Muscle of leg (tissue), 16 donors: ENCODE measurements at places on chromosomes 6 and 20. TPM values are rescaled to one million over a fixed set of nuclear protein-coding genes. Genes with fewer than 3 reads are reported as not detected.

DNA sequence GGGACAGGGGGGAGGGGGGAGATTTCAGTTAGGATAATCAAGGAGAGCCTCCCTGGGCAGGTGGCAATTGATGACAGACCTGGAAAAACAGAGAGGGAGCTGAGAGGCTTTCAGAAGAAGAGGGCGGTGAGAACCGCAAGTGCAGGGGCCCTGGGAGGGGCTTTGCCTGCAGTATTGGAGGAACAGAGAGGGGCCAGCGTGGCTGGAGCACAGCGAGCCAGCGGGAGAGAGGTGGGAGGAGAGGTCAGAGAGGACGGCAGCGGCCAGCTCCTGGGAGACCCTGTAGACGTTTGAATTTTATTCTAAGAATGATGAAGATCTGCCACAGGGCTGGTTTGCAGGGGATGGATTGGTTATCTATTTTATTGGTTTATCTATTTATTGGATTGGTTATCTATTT, 34.5 kb upstream of the NOL4L start:
- no peak for DNase-seq

DNA sequence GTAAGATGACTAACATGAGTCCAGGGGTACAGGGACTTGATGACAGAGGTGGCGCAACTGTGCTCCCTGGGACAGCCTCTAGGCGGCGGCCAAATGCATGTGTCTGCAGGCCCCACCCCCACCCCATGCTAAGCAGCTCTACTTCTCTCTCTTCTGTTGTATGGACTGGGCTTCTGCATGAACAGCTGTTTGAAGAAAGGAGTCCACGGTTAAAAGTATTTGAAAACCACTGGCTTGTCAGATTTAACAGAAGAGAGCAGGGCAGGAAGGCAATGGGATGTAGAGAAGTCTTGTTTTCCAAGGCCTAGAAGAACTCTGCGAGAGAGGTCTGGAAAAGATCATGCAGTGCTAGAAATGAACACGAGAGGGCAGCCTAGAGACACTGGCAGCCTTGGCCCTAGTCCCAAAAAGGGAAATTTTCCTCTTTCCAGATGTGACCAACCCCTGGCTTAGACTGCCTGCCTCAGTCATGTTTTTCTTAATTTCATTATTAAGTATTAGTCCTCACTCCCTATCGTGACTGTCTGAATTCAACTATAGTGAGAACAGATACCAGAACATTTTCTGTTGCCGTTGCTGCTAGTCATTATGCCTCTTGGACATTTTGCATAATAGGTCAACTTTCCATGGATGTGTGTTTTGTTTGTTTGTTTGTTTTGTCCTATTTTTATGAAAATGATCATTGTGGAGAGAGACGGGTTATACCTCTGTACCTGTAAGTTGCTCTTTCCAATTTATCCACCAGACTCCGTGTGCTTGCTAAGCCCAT, 265.0 kb downstream of the ADGRG6 start:
- peak; percentile 79 for DNase-seq

GRCh38 chr20:35559042-35559693, 17.3 kb downstream of the ERGIC3 start:
- no peak for DNase-seq

DNA sequence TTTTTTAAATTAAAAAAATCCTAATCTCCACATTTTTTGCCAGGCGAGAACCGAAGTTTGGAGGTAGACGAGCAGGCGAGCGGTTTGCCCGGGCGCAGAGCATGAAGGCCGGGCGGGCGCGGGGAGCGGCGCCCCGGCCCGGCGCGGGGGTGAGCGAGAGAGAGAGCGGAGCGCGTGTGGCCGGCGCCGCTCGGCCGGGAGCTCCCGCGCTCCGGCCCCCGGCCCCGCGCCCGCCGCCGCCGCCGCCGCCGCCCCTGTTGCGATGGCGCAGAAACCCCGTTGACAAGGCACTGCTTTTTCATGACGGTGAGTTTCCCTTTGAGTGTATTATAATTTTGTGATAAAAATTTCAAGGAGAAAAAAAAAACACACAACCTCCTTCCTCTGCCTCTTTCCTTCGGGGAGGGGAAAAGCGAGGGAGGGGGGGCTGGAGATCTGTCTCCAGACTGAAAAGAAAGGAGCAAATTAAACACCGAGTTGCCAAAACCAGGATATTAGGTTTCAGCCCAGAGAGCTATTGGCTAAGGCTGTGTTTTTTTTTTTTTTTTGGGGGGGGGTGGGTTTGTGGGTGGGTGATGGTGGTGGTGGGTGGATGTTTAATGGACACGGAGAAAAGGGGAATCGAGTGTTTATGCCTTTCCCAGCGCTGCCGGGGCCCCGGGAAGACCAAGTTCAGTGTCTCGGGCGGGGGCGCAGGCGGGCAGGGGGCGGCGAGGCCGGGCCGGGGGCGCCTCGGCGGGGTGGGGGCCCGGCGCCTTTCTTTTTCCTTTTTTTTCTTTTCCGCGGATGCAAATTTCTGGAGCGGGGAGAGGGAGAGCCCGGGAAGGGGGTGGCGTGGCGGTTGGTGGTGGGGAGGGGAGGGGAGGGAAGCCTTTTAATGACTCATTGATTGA, at the start of gene BICRAL:
Gene BICRAL (plus strand): TSS at position 257 of the 893 bp plus-strand sequence. CDS start 39,971 bp downstream, outside the sequence.
- DNase-seq, result peak; percentile 95

GRCh38 chr6:111605100-111605751, 452 bp downstream of the TRAF3IP2 start:
- DNase-seq, result peak; percentile 93

GRCh38 chr6:2485116-2485515, 239.7 kb upstream of the GMDS start:
- no peak for DNase-seq

DNA sequence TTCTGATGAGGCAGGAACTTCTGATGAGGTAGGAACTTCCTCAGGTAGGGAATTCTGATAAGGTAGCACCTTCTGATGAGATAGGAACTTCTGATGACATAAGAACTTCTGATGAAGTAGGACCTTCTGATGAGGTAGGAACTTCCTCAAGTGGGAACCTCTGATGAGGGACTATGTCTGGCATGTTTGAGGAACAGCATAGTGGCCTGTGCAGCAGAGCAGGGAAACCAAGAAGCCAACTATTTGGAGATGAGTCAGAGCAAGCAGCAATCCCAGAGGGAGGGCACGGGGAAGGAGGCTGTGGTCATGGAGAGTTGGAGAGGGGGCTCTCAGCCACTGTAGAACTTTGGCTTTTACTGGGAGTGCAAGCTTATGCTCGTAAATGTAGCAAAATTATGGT, 132.4 kb downstream of the CFAP61 start:
- no peak for DNase-seq

DNA sequence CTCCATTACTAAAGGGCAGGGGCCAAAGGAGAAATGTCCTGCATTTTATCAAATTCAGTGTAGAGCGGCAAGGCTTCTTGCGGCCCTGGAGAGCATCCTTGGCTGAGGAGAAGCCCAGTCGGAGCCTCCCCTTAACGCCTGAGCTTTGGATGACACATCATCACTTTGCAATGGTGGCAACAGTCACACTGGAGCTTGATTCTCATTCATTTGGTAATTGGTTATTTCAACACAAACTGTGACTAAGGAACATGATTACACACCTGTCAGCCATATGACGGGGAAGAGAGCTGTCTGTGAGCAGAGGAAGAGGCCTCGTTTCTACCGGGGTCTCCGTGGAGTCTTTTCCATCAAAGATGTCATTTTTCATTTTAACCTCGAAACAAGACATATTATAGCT, 81.4 kb downstream of the SOBP start:
- DNase-seq, result no peak

DNA sequence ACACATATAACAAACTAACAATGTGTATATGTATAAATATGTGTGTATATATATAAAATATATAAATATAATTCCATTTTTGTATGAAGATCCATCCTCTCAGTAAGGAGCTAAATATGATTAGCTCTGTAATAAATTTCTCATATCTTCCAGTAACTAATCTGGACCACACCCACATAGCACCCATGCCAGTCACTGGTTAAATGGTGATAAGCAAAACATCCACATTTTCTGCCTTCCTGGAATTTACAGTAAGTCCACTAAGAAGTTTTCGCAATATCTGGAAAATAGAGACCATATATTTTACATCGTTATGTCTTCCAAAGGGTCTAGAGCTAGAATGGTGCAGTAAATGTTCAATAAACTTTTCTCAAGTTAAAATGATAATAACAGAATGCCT, 151.5 kb upstream of the STMND1 start:
- DNase-seq, result no peak

- no peak for DNase-seq
Measured at GRCh38 chr6:48325701-48326100, 214.7 kb upstream of the PTCHD4 start.

DNA sequence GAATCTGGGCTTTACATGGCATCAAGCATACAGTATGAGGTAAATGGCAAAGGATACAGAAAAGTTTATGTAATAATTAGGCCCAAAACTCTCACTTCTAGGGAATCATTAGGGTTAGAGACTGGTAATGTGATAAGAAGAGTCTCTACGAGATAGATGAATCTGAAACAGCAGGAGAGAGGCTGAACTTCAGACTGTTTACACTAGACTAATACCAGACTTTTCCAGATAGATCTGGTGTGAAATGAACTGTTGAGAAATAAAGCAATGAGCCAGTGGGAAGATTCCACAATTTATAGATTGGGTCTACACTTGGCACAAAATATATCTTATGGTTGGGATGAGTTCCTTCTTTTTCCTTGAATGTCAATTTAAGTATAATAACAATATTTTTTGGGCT, 134.3 kb downstream of the MAN1A1 start:
- peak; percentile 15 for DNase-seq

DNA sequence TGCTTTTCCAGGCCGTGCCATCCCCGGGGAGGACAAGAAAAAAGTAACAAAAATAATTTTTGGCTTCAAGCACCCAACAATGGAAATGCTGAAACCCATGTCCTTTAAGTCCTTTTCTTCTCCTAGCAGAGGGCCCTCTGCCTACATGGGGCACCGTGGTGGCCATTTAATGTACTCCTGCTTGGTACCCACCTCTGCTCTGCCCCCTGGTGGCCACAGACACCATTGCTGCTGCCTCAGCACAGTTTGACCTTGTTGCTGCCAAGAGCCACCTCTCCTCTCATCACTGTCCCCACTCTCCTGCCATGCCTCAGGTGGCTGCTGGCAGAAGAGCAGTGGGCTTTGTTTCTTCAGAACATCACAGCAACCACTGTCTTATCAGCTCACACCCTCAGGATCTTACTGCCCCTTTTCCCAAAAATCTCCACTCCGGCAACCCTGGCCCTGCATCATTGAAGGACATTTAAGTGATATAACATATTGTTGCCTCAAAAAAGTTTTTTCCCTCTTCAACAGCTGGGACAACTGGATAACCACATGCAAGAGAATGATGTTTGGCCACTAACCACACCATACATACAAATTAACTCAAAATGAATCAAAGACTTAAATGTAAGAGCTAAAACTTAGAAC, 12.9 kb upstream of the ARMC2 start:
- peak; percentile 78 for DNase-seq

- DNase-seq, result no peak
Measured at GRCh38 chr20:60006261-60006660, 48.0 kb downstream of the CDH26 start.

- no peak for DNase-seq
Measured at GRCh38 chr6:66128243-66128642, 421.2 kb upstream of the EYS start.

DNA sequence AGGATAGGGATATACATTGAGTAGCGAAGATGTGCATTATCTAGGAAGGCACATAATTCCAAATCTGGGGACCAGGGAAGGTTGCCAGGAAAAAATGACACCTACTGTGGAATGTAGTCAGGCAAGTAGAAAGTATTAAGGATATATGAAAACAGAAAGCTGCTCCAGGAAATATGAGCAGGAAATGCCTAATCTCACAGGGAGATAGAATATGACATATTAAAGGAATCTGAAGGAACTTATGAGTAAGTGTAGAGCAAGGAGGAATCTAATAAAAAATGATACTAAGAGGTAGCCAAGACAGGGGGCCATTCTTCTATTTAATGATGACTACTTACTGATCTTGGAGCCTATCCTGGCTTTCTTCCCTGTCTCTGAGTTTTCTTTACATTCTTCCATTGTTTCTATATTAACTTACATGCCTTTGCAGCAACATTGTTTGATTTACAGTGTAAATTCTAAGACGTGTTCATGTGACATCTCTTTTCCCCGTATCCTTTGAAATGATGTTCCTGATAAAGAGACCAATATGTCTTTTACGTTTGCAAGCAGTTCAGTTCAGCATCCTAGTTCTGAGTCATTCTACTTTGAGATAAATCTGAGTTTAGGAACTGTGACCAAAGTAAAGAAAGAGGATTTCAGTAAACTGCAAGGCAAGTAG, 58.6 kb downstream of the TINAG start:
- peak; percentile 18 for DNase-seq

DNA sequence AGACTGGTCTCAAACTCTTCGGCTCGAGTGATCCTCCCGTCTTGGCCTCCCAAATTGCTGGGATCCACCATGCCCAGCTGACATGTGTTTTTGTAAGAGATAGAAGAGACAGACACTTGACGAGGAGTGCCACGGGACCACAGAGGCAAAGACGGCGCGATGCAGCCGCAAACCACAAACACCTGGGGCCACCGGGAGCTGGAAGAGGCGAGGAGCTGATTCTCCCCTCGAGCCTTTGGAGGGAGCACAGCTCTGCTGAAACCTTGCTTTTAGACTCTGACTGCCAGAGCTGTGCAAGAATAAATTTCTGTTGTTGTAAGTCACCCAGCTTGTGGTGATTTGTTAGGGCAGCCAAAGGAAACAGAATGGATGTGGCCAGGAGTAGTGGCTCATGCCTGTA, 46.9 kb downstream of the TFAP2C start:
- no peak for DNase-seq

DNA sequence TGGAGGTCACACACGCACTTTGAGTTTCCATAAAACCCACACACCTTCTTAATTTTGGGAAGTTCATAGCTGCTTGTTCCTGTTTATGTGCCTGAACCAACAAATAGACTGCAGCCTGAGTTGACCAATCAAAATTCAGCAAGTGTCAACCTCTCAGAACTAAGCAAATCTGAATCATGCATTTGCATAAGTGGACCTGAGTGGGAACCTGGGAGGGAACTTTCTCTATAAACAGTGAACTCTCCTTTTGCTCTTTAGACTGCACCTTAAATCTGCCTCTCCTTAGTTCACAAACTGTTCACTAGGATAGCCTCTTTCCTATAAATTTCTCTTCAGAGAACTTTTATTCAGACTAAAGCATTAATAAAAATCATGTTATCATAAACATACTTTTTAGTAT, 37.9 kb downstream of the SLC17A1 start:
- no peak for DNase-seq

GRCh38 chr20:51759769-51760510, 8.2 kb downstream of the ATP9A start:
- DNase-seq, result no peak

- DNase-seq, result no peak
Measured at GRCh38 chr6:80714513-80714912, 608.0 kb downstream of the BCKDHB start.

HLA-DRB1 gene
- 8.4 TPM for polyA plus RNA-seq

XKR7 gene
- 0.05 TPM for polyA plus RNA-seq

ATG5 gene
- polyA plus RNA-seq, result 27.6 TPM

GRM1 gene
- polyA plus RNA-seq, result 0.11 TPM

HCK gene
- polyA plus RNA-seq, result 6.3 TPM

PYGB gene
- 26.5 TPM for polyA plus RNA-seq

RPS6KA2 gene
- 29.2 TPM for polyA plus RNA-seq

TNNC2 gene
- 3,151 TPM for polyA plus RNA-seq

TMEM200A gene
- 22.9 TPM for polyA plus RNA-seq

RPP21 gene
- polyA plus RNA-seq, result 22.1 TPM
